ENCODE measurements at places on chromosomes 12 and 14.

GRCh38 chr14:40221428-40221827, 789.2 kb upstream of the FBXO33 start:
- no peak for DNase-seq

GRCh38 chr12:110312581-110313360, 31.7 kb downstream of the ATP2A2 start:
- DNase-seq = no peak

GRCh38 chr12:10211940-10212738, 538 bp upstream of the GABARAPL1 start:
- no peak for DNase-seq

GRCh38 chr12:100688451-100688864, 106.1 kb upstream of the ANO4 start:
- DNase-seq = no peak

DNA sequence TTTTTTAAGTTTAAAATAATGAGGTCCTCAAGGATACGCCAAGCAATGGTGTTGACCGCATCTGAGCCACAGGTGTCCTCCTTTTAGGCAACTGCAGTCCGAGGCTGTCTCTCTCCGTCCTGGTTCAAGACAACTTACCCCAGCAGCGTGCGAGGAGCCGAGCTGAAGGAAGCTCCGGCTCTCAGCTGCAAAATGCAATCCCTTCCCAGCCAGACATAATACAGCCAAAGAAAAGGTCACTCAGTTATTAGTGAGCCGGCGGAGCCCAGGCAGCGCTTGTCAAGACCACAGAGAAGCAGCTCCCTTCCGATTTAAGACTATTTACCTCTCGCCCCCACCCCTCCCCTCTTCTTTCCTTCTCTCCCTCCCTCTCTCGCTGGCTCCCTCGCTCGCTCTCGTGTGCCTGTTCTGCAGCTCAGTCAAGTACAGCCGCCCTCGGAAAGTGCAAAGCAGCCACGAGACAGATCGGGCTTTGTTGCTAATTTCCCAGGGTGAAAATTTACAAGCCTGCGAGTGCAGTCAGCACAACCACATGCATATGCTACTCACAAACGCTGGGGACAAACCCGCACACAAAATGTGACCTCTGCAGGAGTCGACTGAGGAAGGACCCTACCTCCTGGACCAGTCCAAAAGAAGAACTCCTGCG, 363 bp upstream of the LMO3 start:
- DNase-seq = peak; percentile 37

GRCh38 chr12:7859552-7859951, 13.2 kb downstream of the SLC2A14 start:
- no peak for DNase-seq

DNA sequence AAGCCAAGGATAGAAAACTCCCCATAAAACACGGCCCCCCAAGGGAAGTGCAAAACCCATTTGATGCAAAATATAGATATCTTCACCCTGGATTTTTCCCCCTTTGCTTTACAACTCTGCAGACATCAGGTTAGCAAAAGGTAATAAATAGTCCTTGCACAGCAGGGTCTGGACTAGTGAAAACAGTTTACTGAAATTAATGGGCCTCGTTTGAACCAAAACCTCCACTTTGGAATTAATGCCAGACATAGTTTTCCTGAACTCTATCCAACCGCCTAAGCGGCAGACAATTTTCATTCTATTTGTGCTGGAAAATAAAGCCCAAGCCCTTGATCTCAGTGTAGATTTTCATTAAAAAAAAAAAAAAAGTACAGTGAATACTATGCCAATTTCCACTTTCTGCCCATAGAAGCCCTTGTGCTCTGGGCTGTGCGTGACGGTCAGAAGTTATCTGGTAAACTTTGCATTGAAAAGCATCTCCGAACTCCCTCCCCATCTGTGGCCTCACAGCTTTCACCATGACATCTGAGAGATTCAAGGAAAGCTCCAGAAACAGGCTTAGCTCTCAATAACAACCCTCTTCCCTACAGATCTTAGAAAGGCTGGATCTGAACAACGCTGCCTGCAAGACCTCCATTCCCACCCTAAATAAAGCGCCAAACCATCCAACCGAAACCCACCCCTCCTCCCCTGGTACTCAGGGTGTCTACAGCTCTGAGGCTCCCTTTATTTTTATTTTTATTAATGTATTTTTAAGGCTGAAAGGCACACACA, 11.0 kb upstream of the IRF2BPL start:
- no peak for DNase-seq

DNA sequence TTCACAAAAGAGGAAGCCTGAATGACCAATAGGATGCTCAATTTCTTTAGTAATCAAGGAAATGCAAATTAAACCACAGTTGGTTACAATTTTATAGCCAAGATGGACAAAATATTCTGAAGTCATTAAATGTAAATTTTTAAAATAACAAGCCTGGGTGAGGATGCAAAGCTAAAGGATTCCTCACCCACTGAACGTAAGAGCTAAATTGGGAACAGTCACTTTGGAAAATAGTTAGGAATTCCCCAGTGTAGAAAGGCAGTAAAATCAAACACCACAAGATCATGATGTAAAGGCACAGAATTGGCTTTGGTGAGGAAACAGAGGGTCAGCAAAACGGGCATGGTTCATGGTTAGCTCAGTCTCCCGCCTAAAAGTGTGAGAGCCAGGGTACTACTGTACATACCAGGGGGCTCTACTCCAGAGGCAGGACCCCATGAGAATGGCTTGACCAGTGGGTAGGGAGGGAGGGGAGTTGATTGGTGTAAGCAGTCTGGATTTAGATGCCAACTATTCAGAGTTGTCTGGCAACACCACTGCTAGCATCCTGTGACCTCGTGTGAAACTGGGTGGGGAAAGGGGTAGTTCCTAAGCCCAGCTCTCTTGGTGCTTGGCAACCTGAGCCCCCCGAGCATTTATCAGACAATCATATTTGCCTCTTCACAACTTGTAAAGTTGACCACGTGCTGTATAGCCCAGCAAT, 213.4 kb upstream of the EGLN3 start:
- DNase-seq = no peak

GRCh38 chr14:77580477-77580876, 36.0 kb downstream of the SPTLC2 start:
- DNase-seq = no peak

- no peak for DNase-seq
Observed at GRCh38 chr12:32369202-32369601, 30.2 kb upstream of the FGD4 start.

DNA sequence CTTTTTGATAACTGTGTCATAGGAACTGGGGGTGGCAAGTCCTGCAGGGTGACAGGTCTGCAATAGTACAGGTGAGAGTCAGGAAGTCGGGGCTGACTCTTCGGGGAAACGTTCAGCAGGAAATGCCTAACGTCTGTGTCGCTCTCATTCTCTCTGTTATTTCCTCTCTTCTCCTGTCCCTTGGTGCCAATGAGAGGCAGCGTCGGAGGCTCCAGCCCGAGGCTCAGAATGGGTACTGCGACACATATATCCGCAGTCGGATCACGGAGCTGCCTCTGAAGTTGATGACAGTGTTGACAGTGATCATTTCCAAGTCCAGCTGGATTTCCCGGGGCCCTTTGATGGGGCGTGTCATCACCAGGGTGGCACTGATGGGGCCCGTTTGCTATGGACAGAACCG, 2.7 kb upstream of the TC2N start:
- no peak for DNase-seq

DNA sequence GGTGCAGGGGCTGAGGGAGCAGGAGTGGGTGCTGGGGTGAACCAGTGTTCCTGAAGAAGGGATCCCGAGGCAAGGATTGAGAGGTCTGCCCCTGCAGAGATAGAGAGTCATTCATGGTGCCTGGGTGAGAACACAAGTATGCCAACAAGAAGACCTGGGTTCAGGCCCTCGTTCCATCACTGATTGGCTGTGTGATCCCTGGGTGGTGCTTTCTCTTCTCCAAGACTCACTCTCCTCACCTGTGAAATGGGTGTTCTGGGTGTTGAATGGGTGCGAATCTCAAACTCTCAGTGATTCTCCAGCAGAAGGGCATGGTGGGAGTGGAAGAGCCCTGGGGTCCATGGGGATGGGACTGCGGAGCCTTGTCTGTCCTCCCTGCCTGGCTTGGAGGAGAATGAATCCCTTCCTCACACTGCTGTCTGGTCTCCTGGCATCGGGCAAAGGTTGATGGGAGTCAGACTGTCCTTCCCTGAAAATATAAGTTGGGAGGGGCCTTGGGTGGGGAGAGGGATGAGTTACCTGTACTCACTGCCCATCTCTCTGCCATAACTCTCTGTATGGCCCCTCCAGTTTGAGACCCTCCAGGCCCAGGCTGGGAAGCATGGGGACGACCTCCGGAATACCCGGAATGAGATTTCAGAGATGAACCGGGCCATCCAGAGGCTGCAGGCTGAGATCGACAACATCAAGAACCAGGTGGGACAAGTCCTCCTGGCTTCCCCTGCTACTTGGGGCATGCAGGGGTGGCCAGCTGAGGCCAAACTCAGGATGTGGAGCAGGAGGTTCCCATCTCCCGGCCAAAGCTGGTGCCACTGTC, 9.6 kb downstream of the KRT7 start:
- DNase-seq = no peak
